Stimulated activated CD8-positive, alpha-beta memory T cell treated with anti-CD3 and anti-CD28 coated beads, Interleukin-4, amount 100 ng/mL, for 1 hour (primary cell): ENCODE measurements at places on chromosomes 11 and 22.

DNA sequence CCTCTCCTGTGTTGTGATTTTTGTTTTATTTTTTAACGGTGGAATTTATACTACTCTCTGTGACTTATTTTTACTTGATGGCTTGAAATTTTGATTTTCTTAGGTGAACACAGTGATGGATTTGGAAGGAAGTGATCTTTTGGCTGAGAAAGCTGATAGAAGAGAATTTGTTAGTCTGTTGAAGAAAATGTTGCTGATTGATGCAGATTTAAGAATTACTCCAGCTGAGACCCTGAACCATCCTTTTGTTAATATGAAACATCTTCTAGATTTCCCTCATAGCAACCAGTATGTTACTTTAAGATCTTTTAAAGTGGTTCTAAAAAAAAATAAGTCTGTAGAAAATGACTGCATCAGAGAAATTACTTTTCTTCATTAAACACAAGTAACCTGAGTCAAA, 82.1 kb downstream of the HIPK3 start:
- DNase-seq: no peak

DNA sequence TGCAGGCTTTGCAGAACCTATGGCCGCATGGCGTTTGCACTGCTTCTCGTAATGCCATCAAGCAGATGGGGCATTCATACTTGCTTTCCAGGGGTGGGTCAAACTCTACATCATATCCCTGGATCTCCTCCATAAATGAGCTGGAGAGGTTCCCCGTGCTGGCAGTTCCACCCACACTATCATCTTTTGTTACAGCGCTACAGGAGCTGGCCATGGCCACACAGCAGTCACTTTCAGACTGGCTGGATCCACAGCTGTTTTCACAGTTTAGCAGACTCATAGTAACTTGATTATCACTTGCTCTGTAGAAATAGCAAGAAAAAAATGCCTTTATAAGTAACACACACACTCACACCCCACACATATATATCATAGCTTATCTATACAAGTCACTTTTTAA, 8.8 kb downstream of the TRAF6 start:
- DNase-seq: no peak

DNA sequence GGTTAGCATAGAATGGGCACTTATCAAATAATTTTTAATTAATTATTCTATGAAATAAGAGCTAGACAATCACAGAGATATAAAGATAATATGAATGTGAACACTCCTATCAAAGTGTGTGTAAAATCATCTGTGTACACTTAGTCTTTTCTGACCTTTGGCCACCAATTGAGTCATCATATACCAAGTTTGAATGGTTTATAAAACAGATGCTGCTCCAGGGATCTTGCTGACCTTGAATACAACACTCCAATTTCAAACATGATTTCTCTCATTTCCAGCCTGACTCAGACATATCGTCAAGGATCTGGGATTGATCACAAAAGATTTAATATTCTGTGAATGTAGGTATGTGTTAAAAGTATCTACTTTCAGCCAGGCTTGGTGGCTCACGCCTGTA, 2.9 kb upstream of the OR51V1 start:
- no peak for DNase-seq

DNA sequence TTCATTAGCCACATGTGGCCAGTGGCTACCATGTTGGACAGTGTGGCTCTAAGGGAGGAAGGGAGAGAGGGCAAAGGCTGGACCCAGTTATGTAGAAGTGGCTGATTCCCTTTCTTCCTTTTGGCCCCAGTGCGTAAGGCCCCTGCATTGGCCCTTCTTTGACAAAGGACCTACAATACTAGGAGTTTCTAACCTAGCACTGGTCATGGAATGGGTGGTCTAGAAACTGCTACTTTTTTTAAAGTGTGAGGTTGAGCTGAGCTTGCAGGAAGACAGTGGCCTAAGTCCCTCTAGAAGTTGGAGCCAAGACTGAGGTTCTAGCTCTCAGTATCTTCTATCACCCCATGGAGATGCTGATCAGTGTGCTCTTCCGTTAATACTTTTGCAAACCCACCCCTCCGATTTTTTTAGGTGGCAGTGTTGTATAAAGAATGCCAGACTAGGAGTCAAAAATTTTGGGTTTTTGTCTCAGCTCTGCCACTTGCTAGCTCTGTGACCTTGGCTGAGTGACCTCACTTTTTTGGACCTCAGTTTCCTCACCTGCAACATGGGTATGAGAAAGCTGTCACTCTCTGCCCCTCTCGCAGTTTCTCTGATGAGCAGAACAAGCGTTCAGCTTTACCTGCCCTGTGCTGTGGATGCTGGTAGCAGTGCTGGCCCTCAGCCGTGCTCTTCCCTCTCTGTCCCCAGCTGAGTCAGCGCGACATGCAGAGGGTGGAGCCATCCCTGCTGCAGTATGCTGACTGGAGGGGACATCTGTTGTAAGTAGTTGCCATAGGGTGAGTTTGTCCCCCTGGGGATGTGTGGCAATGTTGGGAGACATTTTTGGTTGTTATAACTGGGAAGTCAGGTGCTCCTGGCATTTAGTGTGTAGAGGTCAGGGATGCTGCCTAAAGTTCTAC, 6.9 kb downstream of the ACCS start:
- no peak for DNase-seq

DNA sequence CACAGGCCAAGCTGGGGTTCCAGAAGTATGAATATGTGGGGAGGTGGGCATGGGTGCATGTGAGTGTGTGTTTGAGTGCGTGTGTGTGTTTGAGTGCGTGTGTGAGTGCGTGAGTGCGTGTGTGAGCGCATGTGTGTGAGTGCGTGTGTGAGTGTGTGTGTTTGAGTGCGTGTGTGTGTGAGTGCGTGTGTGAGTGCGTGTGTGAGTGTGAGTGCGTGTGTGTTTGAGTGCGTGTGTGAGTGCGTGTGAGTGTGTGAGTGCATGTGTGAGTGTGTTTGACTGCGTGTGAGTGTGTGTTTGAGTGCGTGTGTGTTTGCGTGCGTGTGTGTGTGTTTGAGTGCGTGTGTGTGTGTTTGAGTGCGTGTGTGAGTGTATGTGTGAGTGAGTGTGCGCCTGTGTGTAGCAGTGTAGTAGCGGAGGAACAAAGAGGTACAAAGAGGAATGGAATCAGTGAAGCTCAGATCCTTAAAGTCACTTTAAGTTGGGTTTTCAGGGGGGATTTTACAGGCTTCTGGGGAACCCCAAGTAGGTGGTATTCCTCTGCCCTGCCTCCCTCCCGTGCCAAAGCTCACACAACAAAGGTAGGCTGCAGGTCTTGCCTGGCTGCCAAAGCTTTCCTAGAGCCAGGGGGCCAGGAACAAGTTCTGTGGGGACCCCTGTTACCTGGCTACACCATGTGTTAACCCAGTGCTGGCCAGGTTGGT, 137.1 kb downstream of the KIRREL3 start:
- DNase-seq: no peak

- no peak for DNase-seq
Measured at GRCh38 chr11:32890843-32891656, 1.6 kb upstream of the QSER1 start.

GRCh38 chr11:132421555-132421954, 1051.1 kb downstream of the NTM start:
- DNase-seq: no peak

- DNase-seq: no peak
Measured at GRCh38 chr22:46517255-46517761, 20.1 kb downstream of the CELSR1 start.

- no peak for DNase-seq
Measured at GRCh38 chr22:37150701-37151100, 985 bp upstream of the IL2RB start.

- DNase-seq: no peak
Measured at GRCh38 chr22:29641042-29641699, 37.7 kb downstream of the NF2 start.

DNA sequence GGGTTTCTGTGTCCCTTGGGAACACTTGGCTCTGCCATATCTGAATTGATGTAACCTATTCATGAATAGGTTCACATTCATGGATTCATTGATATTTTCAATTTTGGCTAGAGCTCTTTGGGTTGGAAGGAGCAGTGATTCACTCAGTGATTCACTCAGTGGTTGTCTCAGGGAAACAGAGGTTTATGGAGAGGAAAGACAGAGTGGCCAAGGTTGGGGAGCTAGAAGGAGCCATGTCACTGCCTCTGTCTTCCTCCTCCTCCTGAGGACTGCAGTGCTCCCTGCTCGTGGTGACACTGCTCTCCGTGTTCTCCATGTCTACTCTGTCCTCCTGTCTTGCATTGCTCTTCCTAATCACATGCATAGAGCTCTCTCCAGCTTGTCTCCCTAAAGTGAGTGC, 17.4 kb downstream of the CEP164 start:
- no peak for DNase-seq

DNA sequence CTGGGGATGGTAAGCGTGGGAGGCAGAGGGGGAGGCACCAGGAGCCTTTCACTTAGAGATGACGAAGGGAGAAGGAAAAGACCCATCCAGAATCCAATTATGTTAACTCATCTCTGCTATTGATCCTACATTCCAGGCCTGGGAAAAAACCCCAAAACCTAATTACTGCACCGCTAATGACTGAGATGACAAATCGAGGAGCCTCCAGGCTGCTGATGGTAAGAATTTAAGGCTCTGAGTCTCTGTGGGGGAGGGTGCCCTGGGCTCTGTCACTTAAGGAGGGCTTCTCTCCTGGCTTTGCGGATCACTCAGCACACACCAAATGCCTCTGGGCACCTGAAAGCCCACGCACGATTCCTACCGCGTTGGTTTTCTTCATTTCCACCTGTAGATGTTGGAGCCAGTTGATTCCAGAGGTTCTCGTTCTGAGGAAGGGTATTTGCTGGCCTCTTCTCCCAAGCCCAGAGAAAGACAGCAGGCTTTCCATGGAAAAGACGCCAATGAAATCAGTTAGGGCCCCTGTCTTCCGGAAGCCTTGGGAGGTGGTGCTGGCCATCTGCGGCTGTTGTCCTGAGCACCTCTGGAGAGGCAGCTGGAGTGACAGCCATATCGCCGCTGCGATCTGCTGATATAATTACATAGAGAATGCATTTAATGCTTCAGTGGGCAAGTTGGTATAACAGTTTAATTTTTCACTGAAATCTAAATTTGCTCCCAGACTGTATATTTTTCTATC, 751.2 kb downstream of the BRD1 start:
- DNase-seq: no peak

GRCh38 chr11:86174101-86175046, 70.2 kb upstream of the EED start:
- DNase-seq: no peak

DNA sequence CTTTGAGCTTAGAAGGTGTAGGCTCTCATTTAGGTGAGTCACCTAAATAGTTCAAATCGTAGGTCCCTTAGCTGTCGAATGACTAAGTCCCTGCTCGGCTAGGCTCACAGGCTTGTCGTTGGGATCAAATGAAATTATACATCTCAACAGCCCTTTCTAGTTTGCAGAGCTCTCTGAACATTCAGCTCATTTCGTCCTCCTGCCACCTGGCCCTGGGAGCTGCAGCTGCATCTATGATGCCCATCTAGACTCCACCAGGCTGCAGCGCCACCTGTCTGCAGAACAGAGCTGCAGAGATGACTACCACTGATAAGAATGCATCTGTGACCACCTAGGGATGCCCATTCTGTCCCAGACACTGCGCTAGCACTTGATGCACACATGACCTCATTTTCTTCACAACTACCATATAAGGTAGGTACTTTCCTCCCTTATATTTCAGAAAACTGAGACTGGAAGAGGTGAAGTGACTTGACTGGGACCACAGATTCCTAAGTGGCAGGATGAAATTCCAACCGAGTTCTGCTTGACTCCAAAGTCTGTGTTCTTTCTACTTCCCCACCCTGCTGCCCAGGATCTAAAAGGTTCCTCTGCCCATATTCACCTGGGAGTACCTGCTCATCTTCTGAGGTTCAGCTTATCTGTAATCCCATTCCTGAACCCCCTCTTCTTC, 141.1 kb upstream of the NARS2 start:
- DNase-seq: no peak

- no peak for DNase-seq
Measured at GRCh38 chr11:17219016-17219415, 11.2 kb upstream of the PIK3C2A start.

DNA sequence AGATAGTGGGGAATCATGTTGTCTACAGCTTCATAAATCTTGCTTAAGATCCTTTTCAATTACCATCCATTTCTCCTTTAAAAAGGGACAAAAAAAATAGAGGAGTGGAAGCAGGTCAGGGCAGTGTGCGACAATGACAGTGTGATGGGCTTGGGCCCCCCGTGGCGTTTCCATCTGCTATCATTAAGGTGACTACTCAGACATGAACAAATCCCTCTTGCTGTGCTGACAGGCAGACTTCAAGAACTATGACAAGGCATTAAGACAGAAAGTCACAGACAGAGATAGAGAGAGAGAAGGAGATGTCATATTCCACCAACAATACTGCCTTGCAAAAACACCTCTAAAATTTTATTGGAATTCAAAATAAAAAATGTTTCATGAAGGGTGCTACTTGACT, 263.2 kb downstream of the DCDC1 start:
- no peak for DNase-seq

GRCh38 chr11:88544656-88545280, 207.2 kb upstream of the CTSC start:
- no peak for DNase-seq

DNA sequence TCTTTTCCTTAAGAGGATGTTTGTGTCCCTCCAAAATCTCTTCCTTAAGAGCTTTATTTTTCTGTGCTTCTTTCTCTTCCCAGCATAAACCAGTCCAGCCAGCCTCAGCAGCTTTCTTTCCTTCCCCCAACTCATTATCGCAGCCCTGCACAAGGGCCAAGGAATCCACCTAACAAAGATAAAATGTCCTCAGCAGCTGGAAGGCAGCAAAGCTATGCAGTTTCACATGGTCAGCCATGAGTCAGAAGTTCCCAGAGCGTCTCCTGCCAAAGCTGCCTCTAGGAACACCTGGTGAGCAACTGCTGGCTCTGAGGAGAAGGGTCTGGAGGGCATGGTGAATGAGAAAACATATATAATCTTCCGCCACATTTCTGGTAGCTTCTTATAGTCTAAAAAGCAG, 45.3 kb upstream of the HMGXB4 start:
- DNase-seq: no peak

DNA sequence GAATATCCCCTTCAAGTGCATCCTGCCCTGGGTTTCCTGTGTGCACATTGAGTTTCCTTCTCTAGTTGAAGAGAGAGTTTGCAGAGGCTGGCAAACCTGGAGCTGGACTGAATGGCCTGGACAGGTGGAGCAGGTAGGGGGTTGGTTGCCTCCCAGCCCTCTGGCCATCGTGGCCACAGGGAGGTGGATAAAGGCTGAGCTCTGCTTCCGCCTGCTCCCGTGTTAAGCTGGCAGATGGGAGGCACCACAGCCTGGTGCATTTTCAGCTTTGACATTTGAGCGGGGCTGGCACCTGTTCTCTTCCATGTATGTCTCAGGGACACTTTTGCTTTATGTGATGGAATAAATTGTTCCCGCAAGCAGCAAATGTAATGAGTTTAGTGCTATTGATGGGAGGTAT, 11.1 kb downstream of the MICAL2 start:
- DNase-seq: no peak

- no peak for DNase-seq
Measured at GRCh38 chr22:25564979-25565677, 653 bp downstream of the GRK3 start.

DNA sequence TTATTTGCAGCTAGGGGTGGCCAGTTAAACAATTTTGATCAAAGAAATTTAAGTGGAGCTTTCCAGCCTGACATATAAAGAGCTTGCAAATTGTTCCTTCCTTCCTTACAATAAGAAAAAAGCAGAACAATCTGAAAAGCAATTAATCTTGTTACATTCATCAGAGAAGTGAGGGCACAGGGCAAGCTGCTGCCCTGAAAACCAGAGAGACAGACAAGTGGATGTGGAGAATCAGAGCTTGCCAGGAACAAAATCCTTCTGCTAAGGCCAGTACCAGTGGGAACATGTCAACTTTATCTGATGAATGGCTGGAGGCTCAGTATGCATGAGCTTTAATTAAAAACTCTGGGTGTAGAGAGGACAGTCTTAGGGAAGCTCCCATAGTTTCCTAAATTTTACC, 8.8 kb downstream of the CCDC179 start:
- no peak for DNase-seq

- no peak for DNase-seq
Measured at GRCh38 chr11:73359930-73360742, 16.1 kb upstream of the RELT start.
